ENCODE measurements at places on chromosomes 6 and 20.

GRCh38 chr20:41110930-41111577 is 26.3 kb upstream of the PLCG1 start:
- DNase-seq = no peak

DNA sequence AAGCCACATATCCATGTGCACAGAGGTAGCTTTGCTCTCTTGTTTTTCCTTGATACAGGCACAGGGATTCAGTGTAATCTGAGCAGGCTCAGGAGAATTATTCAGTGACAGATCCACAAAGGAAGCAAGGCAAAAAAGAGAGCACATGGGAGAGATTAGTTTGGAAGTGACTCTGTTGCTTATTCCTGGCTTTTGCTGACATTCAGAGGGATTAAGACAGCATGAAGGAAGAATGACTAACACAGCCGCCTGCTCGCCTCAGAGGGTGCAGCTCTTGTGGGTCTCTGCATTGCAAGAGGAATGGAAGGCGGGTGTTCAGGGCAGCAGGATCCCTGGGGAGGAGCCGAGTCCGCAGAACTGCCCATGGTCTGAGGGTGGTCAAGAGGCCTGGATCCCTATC is 203.4 kb upstream of the KCNQ5 start:
- DNase-seq = no peak

DNA sequence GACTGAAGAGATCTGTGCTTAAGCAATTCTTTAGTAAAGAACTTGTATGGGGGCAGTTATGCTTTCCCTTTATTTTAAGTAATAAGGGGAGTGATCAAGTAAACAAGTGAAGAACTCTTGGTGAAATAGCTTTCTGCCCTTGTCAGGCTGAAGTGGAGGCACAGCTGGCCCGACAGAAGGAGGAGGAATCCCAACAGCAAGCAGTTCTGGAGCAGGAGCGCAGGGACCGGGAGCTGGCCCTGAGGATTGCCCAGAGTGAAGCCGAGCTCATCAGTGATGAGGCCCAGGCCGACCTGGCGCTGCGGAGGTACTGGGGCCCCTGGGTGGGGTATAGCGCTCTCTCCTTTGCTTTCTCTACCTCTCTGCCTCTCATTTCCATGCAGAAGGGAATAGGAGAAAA is 143.3 kb downstream of the MYO6 start:
- DNase-seq = no peak

DNA sequence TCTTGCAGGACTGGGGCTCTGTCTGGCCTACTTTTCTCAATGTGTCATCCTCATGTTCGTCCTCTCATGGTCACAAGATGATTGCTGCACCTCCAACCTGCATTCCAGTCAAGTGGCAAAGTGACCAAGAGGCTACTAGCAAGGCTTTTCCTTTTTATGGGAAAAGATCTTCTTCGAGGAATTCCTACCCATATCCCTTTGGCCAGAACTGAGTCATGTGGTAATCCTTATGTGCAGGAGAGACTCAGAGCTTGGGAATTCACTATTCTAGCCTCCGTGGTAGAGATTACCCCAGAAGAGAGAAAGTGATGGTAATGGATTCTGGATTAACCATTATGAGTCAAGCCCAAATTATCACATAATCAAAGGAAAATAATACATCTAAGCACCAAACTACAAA is 162.7 kb downstream of the KCNQ5 start:
- no peak for DNase-seq

- DNase-seq = no peak
Measured at GRCh38 chr20:10823585-10823984, 149.8 kb upstream of the JAG1 start.
